ENCODE measurements at places on chromosomes 4 and X.

DNA sequence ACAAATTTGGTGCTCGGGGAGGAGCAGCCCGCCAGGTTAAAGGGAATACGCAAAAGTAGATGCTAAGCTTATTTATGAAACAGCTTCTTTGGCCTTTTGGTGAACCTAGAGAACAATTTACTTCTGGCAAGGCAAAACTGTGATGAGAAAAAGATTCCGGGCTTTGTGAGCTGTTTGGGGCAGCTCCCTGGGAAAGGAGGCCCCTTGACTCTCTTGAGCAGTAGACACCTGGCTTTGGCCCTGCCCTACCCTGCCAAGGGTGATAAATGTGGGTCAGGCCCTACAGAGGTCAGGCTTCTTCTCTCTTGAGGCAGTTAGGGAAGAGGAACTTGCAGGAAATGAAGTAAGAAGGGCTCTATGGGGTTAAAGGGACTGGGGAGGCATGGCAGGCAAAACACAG lies 509.6 kb downstream of the MID1IP1 start:
- no peak for DNase-seq

- no peak for DNase-seq
These were observed 27.1 kb downstream of the PAK3 start for GRCh38 chrX:111123125-111123524.

- DNase-seq, result no peak
These were observed 1.5 kb downstream of the RTL5 start for GRCh38 chrX:72130156-72130761.

- DNase-seq, result no peak
These were observed 59.5 kb upstream of the TMEM150C start for GRCh38 chr4:82621251-82621650.
